ENCODE measurements at places on chromosomes 13 and 19.
A peak's percentile ranks its signal among the peaks of the same experiment; 100 is the strongest.

GRCh38 chr13:112880221-112880641, 88.8 kb upstream of the MCF2L start:
- no peak for DNase-seq

DNA sequence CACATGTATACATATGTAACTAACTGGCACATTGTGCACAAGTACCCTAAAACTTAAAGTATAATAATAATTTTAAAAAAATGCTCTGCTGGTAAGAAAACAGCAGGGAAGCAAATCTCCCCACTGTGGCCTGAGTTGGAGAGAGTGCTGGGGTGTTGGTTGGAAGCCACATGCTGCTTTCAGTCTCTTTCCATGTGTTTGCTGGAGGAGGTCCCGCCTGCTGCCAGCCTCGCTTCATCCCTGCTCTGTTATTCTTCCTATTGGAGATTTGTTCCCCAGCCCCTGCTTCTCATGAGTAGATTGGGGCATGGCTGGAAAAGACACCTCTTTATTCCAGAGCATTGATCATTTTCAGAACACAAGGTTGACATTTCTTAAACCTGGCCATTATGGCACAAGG, 230.5 kb downstream of the FGF9 start:
- DNase-seq = no peak

DNA sequence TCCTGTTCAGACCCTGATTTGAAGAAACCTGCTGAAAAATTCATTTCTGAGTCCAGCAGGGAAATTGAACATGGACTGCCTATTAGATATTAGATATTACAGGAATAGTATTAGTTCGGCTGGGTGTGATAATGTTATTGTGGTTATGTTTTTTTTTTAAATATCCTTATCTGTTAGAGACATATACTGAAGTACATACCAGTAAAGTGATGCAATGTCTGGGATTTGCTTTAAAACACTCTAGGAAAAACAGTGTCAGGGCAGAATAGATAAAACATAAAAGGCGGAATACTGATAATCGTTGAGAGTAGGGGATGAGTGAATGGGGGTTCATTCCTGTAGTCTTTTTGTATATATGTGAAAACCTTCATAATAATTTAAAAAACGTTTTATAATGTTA, 28.7 kb upstream of the AMER2 start:
- no peak for DNase-seq

DNA sequence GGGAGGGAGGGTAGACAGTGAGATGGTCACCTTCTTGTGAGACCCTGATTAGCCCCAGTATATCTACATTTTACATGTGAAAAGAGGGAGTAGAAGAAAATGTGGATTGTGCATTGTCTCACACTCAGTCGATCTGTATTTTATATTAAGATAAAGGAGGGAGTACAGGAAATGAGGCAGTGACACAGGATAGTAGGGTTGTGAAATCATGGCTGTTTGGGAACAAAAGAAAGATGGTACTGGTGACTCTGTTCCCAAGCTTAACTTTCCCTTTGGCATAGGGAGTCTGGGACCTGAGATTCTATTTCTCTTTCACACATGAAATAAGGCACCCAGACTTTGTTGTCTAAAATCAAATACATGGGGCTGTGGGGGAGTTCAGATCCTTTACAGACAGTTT, 194.7 kb downstream of the ABCC4 start:
- DNase-seq = no peak

DNA sequence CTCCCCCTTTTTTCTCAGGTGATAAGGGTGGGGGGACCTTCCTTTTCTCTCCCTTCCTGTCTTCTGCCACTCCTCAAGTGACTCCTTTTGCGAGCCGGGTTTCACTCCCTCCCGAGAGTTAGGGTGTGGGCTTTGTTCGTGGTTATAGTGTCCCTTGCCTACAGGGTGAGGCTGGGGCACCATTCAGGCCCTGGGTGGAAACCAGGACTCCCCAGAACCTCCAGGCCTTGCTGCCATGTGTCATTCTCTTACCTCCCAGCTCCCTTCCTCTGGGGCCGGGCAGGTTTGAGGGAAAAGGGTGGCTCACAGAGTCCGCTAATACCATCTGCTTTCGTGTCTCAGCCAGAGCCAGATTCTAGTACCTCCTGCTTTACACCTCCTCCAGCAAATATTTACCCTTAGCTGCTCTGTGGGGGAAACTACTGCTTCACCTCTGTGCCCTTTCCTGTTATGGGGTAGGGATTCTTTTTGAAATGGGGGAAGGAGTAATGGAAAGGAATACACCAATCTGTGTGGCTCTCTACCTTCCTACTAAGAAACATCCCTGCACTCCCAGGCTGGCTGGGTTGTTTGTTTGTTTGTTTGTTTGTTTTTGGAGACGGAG, 2.8 kb downstream of the ACTN4 start:
- DNase-seq = no peak

DNA sequence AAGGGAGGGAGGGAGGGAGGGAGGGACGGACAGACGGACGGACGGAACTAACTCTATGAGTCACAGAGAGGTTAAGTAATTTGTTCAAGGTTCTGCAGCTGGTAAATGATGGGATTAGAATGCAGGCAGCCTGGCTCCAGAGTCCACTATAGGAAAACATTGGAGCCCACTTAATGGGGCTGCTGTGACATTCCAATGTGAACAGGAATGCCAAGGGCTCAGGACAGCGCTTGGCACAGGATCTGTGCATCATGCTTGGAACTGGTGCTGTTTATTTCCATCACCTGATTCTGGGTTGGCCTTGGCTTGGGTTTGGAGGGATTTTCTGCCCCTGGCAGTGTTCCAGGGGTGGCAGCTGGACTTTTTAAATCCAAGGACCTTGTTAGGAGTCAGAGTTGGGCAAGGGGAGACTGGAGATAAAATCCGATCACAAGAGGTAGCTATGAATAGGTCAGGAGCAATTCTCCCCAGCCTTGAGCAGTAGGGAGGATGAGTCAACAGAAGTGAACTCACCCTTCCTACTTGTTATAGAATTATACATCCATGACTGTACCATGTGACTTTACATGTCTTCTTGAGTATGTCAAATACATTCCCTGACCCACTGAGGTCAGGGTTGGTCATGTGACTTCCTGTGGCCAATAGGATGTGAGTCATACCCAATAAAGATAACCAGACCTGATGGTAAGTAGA, 7.8 kb upstream of the HIF3A start:
- DNase-seq = no peak

- no peak for DNase-seq
These were observed 28.4 kb upstream of the LATS2 start for GRCh38 chr13:21089830-21090229.

DNA sequence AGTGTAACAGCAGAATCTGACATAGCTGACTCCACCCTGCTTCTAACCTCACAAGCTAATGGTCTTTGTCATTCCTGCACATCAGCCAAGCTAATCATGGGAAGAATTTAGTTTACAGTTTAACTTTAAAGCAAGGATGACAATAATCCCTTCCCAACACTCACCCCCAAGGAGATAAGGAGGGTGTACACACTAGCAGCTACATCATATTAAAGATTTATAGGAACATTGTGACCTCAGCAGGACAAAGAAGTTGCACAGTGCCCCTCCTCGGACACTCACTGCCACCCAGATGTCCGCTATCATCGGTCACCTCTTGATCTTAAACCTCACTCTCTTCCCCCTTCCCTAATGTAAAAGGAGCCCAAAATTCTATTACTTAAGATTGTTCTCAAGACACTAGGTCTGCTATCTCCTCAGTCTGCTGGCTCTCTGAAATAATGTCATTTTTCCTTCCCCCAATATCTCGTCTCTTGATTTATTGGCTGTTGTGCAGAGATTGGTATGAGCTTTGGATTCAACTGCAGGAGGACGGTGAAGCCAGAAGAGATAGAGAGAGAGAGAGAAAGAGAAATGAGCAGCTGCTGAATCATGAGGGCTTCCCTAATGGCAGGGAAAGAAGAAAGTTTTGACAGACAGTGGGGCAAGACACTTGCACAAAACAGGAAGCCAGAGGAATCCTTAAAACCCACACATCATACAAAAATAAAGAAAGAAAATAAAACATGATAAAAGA, 17.5 kb upstream of the FFAR2 start:
- DNase-seq = no peak

GRCh38 chr19:30529876-30530275, 157.7 kb downstream of the ZNF536 start:
- DNase-seq = no peak

GRCh38 chr19:12668932-12669269, 2.3 kb downstream of the WDR83 start:
- no peak for DNase-seq

- DNase-seq = no peak
These were observed 10.3 kb downstream of the C19orf81 start for GRCh38 chr19:50659318-50660087.

DNA sequence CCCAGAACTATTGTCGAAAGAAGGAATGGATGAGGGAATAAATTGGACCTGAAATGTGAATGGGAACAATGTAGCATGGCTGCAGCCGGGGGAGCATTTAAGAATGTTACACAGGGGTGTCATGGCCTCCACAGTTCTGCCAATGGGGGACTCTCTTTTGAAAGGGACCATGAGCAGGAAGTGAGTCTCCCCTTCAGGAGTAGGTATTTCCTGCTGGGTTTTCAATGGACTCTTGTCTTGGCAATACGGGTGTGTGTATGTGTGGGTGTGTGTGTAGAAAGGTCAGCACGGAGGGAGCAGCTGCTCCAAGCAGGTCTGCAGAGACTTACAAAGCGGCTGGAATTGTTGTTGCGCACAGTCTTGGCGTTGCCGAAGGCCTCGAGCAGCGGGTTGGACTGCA, 24.4 kb downstream of the MYO1F start:
- peak; percentile 75 for DNase-seq

DNA sequence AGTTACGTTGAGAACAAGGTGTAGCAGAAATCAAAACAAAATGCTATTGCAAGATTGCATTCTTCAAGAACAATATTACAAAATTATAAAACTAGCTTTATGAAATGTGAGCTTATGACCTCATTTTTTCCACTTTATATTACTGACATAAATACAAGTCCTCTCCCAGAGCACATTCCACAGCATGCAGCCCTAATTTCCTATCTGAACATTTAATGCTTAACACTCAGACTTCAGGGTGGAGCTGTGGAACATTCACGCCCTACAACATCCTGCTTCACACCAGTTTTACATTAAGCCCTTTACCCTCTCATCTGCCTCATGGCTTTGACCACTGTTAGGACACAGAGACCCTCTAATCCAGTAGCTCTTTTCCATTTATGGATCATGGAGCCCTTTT, 65.5 kb downstream of the EPSTI1 start:
- no peak for DNase-seq

- DNase-seq = no peak
These were observed 63.1 kb downstream of the CCNA1 start for GRCh38 chr13:36495431-36495830.

DNA sequence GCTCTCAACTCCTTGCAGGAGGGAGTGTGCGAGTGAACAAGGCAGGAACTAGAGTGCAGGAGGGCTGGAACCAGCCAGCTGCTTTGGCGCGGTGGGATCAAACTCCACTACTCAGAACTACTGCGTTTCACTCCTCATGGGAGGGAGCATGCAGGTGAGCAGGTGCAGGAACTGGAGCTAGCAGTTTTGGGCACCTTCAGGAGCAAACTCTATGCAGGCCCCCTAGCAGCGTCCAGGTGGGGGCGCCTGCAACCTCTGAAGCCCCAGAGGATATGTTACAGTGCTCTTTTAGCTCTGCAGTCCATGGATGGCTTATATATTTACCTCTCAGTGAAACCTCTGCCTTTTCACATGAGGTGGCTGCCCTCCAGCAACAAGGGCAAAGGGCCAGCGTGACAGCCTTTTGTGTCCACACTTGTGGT, 1303.4 kb downstream of the PCDH9 start:
- DNase-seq = peak; percentile 7

- no peak for DNase-seq
These were observed 10.9 kb downstream of the ZNF653 start for GRCh38 chr19:11494634-11495285.

- peak; percentile 71 for DNase-seq
These were observed 2.5 kb downstream of the ICAM5 start for GRCh38 chr19:10292206-10292788.

GRCh38 chr19:33676999-33677665, 55.4 kb downstream of the CHST8 start:
- no peak for DNase-seq

- DNase-seq = no peak
These were observed 165.5 kb downstream of the LACC1 start for GRCh38 chr13:44045180-44045562.

- no peak for DNase-seq
These were observed 155.7 kb downstream of the PCDH17 start for GRCh38 chr13:57787058-57787791.

GRCh38 chr13:32086791-32087441, 55.3 kb downstream of the FRY start:
- DNase-seq = no peak

GRCh38 chr13:37475151-37475550, 123.4 kb downstream of the POSTN start:
- no peak for DNase-seq

GRCh38 chr13:31282741-31283455, 83.1 kb downstream of the B3GLCT start:
- no peak for DNase-seq

DNA sequence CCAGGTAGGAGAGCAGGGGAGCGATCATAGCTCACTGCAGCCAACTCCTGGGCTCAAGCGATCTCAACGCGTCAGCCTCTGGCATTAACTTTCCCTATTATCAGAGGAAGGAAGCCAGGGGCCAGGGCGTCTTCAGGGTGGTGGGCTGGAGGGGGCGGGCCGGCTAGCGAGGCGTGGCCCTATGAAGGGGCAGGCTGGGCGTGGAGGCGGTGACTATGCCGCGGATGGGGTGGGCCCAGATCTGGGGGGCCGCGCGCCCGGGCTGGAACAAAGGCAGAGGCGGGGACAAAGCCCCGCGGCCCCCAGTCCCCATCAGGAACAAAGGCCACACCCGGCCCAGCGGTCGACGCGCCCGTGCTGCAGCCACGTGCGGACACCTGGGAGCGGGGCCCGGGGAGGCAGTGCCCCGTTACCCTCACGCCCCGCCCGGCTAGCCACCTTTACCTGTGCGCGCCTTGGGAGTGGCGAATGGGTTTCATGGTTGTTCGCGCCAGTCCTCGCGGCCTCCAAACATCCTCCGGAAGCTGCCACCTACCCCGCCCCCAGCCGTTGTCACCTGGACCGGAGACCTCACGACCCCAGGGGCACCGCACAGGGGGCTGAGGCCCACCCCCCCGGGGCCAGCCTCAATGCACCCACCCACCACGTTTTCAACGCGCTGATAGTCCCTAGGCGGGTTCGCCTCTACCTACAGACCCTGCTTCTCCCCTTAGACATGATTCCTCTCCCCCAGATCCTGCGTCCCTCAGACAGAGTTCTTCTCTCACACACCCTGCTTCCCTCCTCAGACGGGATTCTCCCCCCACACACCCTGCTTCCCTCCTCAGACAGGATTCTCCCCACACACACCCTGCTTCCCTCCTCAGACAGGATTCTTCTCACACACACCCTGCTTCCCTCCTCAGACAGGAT, 5.4 kb upstream of the TRIM28 start:
- no peak for DNase-seq

DNA sequence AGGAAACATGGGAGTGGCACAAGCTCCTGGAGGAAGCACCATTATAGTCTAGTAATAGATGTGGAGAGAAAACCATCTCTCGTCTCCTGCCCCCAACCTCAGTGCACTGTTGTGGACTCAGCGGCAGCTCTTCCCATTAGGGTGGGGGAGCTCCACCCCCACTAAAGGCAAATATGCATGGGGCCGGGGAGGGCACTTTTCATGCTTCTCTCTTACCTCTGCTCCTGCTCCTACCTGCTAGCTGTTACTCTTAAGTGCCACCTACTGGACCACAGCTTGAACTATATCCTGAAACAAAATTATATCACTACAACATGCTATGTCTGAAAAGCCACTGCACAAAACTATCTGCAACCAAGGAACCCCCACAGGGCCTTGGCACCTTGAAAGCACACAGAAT, 112.6 kb upstream of the DACH1 start:
- DNase-seq = peak; percentile 6

All from HCT116 (cell line).